Muscle of arm (tissue), 14 donors: ENCODE measurements at places on chromosomes 3 and 15. TPM values are rescaled to one million over a fixed set of nuclear protein-coding genes. Genes with fewer than 3 reads are reported as not detected.

GRCh38 chr15:98017150-98017964, 56.9 kb downstream of the ARRDC4 start:
- no peak for DNase-seq

GRCh38 chr3:174498638-174499037, 360.5 kb upstream of the NAALADL2 start:
- no peak for DNase-seq

GRCh38 chr3:93969443-93969842, 4.3 kb downstream of the PROS1 start:
- no peak for DNase-seq

DNA sequence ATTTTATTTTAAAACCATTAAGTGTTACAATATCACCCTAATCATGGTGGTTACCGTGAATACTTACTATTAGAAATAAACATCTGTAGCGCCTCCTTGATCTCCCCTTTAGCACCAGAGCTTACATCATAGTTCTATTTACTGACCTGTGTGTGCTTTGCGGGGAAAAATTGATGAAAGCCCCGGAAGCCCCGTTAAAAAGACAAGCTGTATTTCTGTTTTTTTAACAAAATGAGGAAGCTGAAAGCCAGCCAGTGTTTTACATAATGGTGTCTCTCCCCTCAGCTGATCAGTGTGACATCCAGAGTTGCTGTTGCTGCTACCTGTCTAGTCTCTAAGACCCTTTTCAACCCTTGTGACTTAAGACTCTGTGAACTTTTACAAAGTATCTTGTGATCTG, 100.8 kb downstream of the OPA1 start:
- no peak for DNase-seq

GRCh38 chr3:37993820-37994638, 3.4 kb downstream of the VILL start:
- peak; percentile 76 for DNase-seq

CACNA2D3 gene
- 1.6 TPM for polyA plus RNA-seq

TRH gene
- 0.31 TPM for polyA plus RNA-seq

CHMP2B gene
- polyA plus RNA-seq: 29.2 TPM

- no peak for DNase-seq
Measured at GRCh38 chr3:116155841-116156240, 289.4 kb downstream of the LSAMP start.

GRCh38 chr3:30122359-30122758, 484.0 kb upstream of the TGFBR2 start:
- no peak for DNase-seq

EPHB1 gene
- polyA plus RNA-seq: 40.0 TPM

ITIH1 gene
- not detected for polyA plus RNA-seq

DNA sequence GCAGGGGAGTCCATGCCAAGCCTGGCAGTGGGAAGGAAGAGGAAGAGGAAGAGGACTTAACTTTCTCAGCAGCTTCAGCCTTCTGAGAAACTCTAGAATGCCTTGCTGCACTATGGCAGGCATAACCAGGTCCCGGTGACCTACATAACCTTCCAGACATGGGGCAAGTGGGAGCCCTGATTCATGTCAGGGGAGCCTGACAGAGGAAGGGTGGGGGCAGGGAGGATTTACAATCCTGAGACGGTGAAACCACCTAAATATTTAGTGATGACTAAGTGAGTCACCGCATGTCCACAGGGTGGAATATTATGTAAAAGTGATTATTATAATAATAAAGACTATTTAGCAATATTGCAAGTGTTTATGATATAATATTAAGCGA, 46.7 kb downstream of the AMOTL2 start:
- DNase-seq: no peak

DNA sequence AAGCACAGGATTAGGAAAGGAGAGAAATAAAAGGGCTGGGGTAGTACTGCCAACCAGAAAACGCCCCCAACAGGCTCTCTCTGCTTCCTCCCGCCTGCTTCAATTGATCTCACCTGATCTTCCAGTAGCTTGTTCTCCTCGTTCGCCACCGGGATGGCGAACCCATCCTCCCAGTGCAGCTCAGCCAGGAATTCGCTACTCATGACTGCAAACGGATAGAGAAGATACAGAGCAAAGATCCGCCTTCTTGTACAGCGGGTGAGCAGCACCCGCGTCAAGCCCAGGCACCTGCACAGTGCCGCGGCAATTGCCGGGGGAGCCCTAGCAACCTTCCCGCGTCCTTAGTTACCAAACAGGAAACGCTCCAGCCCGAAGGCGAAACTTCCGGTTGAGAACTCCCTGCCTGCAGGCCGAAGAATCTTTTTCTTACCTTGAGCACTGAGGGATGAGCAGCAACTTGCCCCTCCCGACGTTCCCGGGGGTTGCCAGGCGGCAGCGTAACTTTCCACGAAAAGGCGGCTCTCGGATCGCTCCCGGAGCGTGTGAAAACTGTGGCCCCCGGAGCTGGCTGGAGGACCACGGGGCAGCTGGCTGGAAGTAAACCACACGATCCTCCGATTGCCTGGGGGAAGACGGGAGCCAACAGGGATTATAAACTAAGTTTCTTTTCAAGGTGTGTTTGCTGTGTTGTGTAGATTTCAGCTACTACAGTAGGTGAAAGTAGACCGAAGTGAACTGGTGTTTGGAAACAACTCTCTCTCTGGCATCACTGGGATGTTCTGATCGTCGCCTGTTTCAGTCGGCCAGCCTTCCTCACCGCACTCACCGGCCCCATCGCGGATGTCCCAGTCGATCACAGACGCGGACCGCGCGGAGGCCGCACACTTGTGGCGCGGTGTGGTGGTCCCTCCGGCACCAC, at the start of gene CCDC39:
CCDC39 (minus strand) TSS at position 312 of the 919 bp plus-strand sequence; CDS start at position 203, 109 bp downstream.
- peak; percentile 51 for DNase-seq

- no peak for DNase-seq
Measured at GRCh38 chr3:197746209-197746608, 3.5 kb upstream of the FYTTD1 start.

DNA sequence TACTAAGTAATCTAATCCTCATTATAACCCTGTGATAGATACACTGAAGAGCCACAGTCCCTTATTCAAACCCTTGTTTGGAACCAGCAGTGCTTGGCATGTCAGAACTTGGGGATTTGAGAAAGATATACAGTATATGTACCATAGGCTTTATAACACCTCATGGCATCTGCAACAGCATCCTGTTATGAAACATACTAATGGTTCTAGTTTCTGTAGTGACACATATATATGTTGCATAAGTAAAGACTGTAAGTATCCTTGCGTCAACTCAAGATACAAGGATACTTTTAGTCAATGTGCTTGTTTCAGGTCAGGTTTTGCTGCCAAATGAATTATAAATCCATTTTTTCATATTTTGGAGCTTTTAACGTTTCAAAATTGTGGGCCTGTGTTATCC, 58.5 kb downstream of the CCNL1 start:
- DNase-seq: no peak

- DNase-seq: no peak
Measured at GRCh38 chr15:69880571-69881301, 217.0 kb downstream of the TLE3 start.

- no peak for DNase-seq
Measured at GRCh38 chr3:176632925-176633324, 564.4 kb downstream of the TBL1XR1 start.

OCA2 gene
- polyA plus RNA-seq: 2.0 TPM

DNA sequence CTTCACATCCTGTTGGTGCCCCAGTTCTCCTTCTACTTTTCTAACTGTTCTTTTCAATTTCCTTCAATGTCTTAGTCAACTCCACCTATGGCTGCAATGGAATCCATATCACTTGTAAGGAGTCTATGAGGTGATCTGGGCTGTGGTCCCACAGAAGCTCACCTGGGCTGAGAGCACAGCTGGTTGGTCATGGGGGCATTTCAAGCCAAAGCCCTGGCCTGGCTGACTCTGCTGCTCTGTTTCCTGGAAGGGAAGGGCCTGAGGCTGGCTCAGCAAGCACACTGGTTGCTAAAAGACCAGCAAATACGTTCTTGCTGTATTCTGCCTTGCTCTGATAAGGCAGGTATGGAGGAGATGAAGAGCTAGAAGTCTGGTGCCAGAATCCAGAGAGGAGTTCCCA, 29.0 kb downstream of the AMOTL2 start:
- DNase-seq: no peak

DNA sequence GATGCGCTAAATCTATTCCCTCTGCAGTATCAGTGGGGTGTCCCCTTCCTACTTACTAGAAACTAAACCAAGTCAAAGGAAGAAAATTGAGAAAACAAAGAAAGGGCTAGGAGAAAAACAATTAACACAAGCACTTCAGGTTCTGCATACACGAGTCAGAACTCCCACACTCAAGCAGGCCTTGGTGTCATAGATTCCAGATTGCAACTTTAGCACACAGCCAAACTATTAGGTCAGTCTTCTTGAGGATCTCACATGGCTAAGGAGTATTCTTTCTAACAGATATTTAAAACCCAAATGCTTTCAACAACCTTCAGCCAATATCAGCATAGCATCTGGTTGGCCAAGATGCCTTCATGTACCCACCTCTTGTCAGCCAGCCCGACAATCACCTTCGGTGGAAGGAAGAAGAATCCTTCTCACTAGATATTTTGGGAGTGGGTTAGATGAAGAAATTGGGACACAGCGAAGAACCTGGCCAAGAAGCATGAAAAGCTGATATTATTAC, 340.0 kb downstream of the VPS13C start:
- no peak for DNase-seq

SPRED1 gene
- polyA plus RNA-seq: 24.9 TPM

GRCh38 chr3:193826159-193826795, 233.3 kb downstream of the OPA1 start:
- DNase-seq: no peak

DNA sequence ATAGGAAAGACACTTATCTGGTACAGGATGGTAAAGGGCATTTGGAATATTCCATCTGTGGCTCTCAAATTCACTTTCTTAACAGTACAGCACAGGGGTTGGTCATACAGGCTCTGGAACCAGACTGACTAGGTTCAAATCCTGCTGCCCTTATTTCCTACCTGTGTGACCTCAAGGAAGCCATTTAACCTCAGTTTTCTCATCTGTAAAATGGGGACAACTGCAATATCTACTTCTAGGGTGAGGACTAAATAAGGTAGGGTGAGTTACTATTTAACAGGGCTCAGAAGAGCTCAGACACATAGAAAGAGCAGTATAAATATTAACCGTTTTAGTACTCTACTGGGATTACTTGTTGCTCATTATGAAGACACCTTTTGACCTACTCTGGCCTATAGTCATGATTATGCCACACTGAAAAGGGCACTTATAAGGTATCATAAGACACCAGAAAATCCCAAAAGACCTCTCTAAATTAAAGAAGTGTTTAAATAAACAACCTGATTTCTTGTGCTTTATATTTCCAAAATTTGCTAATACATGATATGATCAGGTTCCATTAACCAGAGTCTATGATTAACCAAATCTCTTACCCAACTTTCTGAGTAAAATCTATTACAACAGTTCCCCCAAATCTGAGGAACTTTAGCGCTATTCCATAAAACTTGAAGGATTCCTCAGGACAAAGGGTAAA, 6.5 kb downstream of the RFTN1 start:
- no peak for DNase-seq

DNA sequence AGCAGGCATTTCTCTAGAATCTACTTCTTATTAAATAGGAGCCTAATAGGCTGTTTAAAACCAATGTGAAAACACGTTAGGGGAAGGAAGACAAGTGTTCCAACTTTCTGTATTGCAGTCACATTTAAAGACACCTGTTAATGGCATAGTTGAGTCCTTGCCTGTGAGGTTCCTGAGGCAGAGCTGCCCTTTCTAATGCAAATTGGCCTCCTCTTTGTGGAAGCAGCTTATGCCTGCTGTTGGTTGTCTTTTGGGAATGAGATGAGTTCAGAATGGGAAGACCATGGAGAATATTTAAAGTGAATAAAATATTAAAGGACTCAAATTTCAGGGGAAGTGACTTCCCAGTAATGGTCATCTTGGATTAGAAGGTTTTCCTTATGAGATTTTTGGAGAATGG, 51.2 kb downstream of the NEK11 start:
- DNase-seq: no peak

DNA sequence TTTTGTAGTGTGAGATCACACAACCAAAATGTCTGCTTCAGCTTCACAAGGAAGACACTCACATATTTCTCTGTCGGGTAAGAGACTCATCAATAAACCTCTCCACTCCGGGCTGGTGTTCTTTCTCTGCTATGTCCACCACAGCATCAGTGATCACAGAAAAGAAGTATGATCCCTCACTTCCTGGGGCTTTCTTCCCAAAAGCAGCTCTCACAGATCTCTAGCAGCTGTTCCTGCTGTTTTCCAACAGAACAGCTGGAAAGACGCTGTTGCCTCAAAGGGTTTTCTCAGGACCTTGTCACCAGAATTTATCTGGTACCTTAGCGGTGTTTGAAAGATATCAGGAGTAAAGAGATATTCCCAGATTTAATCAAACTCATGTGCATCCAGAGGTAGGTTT, 46.4 kb downstream of the GATM start:
- peak; percentile 47 for DNase-seq

- DNase-seq: no peak
Measured at GRCh38 chr3:193165431-193166120, 75.4 kb upstream of the PLAAT1 start.

SERPINI1 gene
- polyA plus RNA-seq: 9.4 TPM

GRCh38 chr3:27454914-27455313, 29.3 kb downstream of the SLC4A7 start:
- no peak for DNase-seq

DNA sequence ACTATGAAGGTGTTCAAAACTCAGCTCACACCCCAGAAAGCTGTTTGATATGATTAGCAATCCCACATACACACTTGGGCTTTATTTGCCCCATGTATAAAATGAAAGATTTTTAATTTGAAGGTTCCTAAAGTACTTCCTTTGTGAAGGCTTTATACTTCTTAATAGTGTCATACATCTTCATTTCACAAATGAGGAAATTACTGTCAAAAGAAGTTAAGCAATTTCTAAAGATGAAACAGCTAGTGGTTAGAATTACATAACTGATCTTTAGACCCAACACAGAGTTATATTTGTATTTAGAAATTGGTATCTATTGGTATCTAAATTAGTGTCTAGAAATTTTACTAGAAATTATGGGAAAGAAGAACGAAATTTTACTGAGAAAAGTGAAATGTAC, 7.1 kb downstream of the CD200R1 start:
- no peak for DNase-seq

GRCh38 chr3:126081618-126082361, 2.1 kb downstream of the SLC41A3 start:
- no peak for DNase-seq

DNA sequence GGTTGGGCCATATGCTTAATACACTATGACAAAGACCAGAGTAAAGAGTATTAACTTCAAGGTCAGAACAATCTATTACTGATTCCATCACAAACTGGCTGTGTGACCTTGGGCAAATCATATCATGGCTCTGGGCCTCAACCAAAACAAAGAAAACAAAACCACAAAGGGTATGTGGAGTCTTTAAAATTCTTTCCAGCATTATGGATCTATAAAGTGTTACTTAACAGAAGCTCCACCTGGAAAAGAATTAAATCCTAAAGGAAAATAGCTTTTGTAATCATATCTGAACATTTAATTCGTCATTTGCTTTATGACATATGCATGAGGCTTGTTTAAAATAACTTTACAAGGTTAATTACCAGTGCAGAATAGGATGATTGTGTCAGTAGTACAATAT, 265.5 kb downstream of the SATB1 start:
- DNase-seq: no peak
